ENCODE measurements at places on chromosomes 16 and 17.

- no peak for DNase-seq
Measured at GRCh38 chr17:73224663-73225305, 31.9 kb downstream of the COG1 start.

- no peak for DNase-seq
Measured at GRCh38 chr16:22961206-22961605, 147.2 kb downstream of the HS3ST2 start.

GRCh38 chr17:32627239-32627996 is 140.6 kb downstream of the CDK5R1 start:
- DNase-seq: no peak

DNA sequence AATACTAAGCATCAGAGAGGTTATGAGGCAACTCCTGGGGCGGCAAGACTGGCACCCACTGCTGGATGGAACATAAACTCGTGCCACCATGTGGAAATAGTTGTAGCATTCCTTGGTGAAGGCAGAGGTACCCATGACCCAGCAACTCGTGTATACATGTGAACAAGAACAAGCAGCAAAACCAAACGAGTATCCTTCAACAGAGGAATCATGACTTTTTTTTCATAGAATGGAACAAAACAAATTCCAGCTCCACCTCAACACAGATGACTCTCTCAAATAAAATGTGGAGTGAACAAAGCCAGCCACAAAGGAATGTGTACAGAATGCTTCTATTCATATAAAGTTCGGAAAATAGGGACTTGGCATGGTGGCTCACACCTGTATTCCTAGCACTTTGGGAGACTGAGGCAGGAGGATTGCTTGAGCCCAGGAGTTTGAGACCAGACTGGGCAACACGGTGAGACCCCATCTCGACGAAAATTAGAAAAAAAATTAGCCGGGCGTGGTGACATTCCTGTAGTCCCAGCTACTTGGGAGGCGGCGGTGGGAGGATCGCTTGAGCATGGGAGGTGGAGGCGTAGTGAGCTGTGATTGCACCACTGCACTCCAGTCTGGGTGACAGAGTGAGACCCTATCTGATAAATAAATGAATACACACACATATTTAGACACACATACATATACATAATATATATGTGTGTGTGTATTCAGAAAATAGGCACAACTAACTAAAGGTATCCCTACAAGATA is 35.3 kb downstream of the B9D1 start:
- DNase-seq: no peak

GRCh38 chr16:11913425-11914079 is 2.2 kb downstream of the GSPT1 start:
- DNase-seq: peak; percentile 19

GRCh38 chr16:26598061-26598460 is 468.7 kb upstream of the C16orf82 start:
- peak; percentile 28 for DNase-seq

DNA sequence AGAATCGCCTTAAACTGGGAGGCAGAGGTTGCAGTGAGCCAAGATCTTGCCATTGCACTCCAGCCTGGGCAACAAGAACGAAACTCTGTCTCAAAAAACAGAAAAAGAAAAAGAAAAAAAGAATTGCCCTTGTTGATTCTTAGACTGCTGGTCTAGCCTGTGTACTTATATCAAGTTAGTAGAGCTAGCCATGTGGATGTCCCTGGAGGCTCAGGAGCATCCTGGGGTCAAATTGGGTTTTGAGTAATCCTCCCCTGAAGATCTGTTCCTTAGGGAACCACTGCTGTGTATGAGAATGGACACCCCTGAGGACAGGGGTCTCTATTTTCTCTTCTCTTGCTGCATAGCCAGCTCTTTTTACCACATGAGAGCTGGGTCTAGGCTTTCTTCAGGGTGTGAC is 21.5 kb downstream of the SLC7A6OS start:
- no peak for DNase-seq

- no peak for DNase-seq
Measured at GRCh38 chr16:19835968-19836421, 48.7 kb downstream of the GPRC5B start.

All from activated gamma-delta T cell treated with anti-CD3 and anti-CD28 coated beads, Interleukin-2, amount 50 U/mL, for 16 hours (primary cell).